ENCODE measurements at places on chromosomes 5 and 9.

DNA sequence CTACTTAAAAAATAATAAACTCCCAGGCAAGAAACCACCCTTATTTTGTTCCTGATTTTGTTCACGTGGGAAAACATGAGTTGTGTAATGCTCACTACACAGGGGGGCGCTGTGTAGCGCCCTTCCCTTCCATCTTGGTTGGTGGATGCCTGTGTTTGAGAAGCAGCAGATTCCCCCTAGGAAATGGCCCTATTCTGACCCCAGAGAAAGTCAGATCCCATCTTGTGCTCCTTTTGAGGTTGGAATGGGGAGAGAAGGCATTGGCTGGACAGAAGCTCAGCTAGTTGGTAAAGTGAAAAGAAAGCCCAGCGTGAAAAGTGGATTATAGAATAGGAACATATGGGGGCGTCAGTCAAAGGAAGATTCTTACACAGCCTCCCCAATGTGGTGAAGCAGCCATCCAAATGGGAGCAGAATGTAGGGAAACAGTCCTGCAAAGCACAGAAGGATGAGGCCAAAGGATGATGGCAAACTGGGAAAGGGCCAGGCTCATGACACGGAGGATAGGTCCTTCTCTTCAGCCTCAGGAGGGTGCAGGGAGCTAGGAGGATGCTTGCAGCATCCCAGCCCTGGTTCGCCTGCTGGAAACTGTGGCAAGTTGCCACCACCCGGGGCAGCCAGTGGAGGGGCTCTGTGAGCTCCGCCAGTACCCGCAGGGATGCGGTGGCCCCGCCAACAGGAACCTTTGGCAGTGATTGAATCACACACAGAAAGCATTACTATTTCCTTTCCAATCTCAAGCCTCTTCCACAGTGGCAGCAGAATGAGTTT is 314.2 kb upstream of the DAP start:
- no peak for DNase-seq

GRCh38 chr9:137182836-137183235 is 5.5 kb downstream of the ANAPC2 start:
- no peak for DNase-seq

GRCh38 chr5:7848296-7848695 is 2.6 kb downstream of the CFAP90 start:
- no peak for DNase-seq

GRCh38 chr5:172775326-172776234 is 4.6 kb upstream of the DUSP1 start:
- DNase-seq = no peak

DNA sequence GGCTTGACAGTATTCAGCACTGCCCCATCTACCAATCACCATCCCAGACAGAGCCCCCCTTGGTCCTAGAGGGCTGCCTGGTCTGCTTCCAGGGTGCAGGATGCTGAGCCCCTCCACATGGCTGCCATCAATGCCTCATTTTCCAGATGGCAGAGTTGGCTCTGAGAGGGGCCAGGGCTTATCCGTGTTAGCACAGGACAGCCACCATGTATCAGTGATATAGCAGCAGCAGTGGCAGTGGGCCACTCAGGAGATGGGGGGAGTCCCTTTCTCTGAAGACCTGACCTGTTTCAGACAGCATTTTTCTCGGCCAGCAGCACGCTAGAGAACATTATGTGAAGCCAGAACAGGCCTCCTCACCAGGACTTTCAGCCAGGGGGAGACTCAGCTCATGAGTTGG is 1.6 kb upstream of the SMIM32 start:
- DNase-seq = no peak

GRCh38 chr5:109947667-109948066 is 257.9 kb downstream of the MAN2A1 start:
- DNase-seq = no peak

DNA sequence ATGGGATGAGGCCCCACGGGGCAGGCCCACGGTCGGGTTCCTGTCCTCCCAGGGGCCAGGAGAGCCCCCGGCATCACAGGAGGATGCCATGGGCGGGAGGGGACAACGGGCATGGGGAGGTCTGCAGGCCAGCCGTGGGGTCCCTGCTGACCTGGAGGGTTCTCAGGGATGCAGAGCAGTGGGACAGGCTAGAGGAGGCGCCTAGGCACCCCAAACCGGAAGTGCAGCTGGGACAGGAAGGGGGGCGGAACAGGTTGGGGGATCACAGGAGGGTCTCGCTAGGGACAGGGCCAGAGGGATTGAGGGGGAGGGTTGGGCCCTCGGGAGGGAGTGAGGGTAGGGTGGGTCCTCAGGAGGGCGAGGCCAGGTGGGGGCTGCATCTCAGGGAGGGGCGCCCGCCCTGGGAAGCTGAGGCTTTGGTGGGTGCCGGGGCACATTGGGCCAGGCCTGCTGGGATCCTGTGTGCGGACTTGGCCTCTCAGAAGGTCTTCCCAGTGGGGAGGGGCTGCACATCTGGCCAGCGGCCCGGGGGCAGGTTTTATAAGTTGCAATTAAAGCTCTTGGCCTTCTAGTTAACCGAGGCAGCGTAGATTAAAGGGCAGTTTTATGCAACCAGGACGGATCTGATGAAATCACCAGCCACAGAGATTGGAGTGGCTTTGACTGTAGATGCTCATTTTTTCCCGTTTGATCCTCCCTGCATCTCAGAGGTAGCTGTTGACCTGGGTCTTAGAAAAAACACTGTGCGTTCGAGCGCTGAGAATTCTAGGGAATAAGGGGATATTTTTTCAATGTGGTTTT is 20.1 kb downstream of the NKD2 start:
- DNase-seq = no peak

Data from GM18507 (cell line).